Activated CD4-positive, CD25-positive, alpha-beta regulatory T cell (primary cell): ENCODE measurements at places on chromosomes 1 and 21.

GRCh38 chr1:29232387-29232786 lies 1.7 kb upstream of the MECR start:
- no peak for DNase-seq

GRCh38 chr1:114154146-114154962 lies 685 bp upstream of the SYT6 start:
- DNase-seq = no peak

- no peak for DNase-seq
Measured at GRCh38 chr1:14820295-14821085, 222.0 kb downstream of the KAZN start.

GRCh38 chr21:36610201-36610600 lies 88.7 kb upstream of the SIM2 start:
- no peak for DNase-seq

- no peak for DNase-seq
Measured at GRCh38 chr1:228120351-228120750, 11.3 kb upstream of the MRPL55 start.

GRCh38 chr1:222557148-222557547 lies 9.2 kb upstream of the HHIPL2 start:
- no peak for DNase-seq

GRCh38 chr1:117295001-117295400 lies 72.2 kb upstream of the MAN1A2 start:
- DNase-seq = no peak

- DNase-seq = no peak
Measured at GRCh38 chr1:44114098-44114497, 4.5 kb upstream of the KLF17 start.

DNA sequence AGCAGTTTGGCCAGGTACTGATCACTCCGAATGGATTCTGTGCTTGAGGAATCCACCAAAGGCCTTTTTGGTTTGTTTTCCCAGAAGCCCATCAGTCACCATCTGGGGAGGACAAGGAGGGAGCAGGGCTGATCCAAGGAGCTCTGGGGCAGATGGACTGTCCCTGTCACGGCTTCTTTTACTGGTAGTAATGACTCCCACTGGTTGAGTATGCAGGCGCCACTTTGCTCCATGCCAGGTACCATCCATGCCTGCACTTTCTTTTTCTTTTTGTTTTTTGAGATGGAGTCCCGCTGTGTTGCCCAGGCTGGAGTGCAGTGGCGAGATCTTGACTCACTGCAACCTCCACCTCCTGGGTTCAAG lies 101.7 kb downstream of the UBIAD1 start:
- no peak for DNase-seq

- DNase-seq = no peak
Measured at GRCh38 chr1:238562341-238562740, 671.6 kb upstream of the ZP4 start.

DNA sequence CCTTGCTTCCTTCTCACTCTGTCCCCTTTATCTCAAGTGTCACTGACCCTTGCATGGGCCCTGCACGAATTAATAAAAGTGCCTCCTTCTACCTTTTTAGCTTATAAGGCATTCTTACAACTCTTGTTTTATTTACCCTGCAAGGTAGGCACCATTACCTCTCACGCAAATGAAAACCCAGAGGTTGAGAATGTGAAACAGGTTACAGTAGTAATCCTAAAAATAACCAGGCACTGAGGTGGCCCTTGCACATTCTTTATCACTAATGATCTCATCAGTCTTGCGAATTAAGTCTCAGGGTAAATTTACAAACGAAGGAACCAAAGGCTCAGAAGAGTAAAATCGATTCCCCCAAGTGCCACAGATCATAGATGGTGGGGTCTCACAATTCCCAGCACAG lies 3.7 kb downstream of the GLIS1 start:
- no peak for DNase-seq

GRCh38 chr1:77406661-77407060 lies 124.8 kb downstream of the AK5 start:
- no peak for DNase-seq

- no peak for DNase-seq
Measured at GRCh38 chr1:225926551-225927113, 2.6 kb upstream of the PYCR2 start.

DNA sequence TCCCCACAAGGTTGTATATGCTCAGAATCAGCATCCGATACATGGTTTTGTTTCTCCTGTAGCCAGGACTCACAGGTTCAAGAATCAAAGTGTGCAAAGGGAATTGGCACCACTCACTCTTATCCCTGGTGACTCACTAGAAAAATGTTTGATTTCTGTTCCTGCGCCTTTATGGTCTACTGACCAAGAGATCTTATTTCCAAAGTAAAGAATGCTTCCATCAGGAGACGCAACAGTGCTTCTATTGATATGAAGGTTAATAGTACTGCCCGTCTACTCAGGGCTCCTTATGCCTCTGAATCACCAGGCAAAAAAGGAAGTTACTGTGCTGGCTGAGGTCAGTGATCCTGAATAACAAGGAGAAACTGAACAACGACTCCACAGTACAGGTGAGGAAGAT lies 1392.0 kb upstream of the PRMT6 start:
- no peak for DNase-seq

- no peak for DNase-seq
Measured at GRCh38 chr1:198423673-198424072, 116.8 kb downstream of the ATP6V1G3 start.

GRCh38 chr1:243638186-243638585 lies 211.9 kb downstream of the AKT3 start:
- DNase-seq = no peak

DNA sequence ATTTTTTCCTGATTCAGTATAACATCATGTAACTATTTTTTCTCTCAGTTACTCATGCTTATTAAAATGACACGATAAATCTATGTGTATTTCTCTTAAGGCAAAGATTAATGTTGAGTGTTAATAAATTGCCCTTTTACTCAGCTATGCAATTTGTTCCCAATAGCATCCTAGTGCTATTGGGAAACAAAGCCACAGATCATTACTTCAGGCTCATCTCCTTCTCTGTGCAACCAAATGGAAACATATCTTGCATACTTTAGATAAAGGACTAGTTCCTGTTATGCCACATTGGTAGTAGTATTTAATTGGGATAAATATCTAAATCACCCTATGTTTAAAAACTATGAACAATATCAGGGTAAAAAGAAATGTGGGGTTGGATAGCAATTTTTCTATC lies 106.2 kb downstream of the PLPPR4 start:
- no peak for DNase-seq

DNA sequence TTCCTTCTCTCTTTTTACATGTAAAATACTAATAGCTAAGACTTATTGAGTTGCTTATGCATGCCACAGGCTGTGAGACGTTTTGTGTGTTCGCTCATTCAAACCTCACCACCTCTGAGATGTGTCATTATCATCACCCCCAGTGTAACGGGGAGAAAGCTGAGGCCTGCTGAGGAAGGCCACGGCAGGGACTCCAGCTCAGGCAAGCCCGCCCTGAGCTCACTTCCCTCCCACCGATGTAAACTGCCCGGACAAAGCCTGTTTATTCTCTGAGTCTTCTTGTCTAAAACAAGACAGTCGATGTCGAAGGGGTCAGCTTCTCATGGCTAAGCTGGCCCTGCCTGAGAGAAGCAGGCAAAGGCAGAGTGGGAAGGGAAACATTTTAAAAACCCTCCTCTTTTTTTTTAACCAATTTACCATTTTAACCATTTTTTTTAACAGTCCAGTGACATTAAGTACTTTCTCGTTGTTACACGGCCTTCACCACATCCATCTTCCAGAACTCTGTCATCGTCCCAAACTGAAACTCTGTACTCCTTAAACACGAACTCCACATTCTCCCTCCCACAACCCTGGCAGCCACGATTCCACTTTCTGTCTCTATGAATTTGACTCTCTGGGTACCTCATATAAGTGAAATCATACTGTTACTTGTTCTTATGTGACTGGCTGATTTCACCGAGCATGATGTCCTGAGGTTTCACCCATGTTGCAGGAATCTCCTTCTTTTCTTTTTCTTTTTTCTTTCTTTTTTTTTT lies 204.8 kb upstream of the GALNT2 start:
- DNase-seq = no peak

DNA sequence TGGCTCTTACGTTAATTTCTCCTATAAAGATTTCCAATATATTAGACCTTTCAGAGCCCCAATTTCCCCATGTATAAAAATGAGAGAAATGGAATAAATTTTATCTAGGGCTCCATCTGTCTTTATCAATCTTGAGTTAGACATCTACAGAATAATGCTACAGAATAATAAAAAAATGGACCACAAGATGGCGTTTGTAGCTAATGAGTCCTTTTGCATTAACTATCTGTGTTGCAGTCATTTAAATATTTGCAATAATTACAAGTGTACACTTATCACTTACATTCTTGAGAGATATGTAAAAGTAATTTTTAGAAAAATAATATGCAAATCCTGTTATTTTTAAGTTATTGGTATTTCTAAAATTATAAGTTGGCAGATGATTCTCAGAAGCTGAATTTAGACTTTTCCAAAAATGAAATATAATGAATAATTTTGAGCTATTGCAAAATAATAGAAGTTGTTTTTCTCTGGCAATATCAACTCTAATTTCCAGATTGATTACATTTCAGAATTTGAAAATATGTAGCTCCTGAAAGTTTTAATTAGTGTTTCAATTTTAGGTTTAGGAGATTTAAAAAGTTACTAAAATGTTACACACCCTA lies 87.7 kb downstream of the SNX7 start:
- DNase-seq = no peak

DNA sequence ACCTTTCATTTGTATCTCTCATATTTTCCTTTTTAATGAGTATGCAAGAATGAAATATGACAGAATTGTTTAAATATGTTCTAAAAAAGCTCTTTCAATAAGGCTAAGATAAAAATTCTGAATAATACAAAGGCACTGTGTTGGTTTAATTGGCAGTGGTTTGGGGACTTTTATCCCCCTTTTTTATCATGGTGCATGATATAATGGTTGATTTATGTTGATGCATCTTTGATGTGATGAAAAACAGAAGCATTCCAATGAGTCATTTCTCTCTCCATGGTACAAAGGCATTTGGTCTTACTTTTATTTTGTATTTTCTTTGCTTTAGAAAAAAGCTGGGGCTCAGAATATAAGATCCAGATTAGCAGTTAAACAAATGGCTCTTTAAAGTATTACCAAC lies 127.2 kb upstream of the GREM2 start:
- no peak for DNase-seq

DNA sequence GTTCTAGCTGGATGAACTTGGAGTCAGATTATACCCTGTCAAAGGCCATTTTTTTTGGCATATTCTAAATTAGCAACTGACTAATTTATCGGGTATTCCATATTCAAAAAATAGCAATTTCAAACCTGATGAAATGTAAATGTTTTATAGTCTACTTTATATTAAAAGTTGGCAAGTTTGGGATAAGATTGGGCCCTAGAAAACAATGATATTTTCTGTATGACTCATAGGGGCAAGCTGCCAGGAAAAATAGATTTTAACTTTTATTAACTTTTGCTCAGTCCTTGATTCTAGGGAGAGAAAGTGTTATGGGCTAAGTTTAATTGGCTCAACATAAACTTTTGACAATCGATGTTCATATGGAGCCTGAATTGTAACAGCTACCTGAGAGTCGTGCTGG lies 576.9 kb upstream of the B3GALT2 start:
- no peak for DNase-seq

DNA sequence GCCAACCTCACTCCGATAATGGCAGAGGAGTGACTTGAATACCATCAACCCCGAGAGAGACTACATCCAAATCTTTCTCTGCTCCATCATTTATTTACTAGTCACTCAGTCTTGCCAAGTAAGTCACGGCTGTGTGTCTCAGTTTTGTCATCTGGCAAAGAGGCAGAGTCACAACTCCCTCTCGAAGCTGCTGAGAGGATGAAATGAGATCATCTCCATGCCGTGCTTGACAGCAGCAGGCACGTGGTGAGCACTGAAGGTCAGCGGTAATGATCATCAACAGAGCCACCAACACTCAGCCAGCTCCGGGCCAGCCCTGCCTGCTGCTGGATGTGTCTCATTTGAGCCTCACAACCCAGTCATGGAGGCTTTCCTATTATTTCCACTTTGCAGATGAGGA lies 19.9 kb downstream of the ALDH4A1 start:
- DNase-seq = no peak

DNA sequence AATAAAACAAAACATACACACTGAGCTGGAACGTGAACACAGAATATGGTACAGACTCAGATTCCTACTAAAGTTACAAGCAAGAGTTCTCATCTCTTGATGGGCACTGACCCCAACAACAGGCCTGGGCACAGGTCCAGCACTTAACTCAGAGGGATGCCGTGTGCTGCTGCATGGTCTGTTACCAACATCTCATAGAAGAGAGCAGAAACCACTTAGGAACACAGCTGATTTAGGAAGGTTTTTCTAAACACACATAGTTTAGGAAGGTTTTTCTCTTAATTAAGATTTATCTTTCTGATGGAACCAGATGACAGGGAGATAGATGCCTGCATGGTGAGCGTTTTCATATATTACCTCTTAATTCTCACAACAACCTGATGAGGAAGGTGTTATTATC lies 1.5 kb downstream of the GCLM start:
- no peak for DNase-seq

DNA sequence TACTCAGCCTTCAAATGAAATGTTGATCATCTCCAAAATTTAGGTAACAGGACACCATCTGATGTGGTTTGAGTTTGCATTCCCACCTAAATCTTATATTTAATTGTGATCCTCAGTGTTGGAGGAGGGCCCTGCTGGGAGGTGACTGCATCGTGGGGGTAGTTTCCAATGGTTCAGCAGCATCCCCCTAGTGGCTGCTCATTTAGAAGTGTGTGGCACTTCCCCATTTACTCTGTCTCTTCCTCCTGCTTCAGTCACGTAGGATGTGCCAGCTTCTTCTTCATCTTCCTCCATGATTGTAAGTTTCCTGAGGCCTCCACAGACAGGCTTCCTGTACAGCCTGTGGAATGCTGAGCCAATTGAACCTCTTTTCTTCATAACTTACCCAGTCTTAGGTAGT lies 731.2 kb downstream of the USP25 start:
- DNase-seq = no peak

GRCh38 chr1:212794561-212795014 lies 2.9 kb downstream of the TATDN3 start:
- no peak for DNase-seq

- no peak for DNase-seq
Measured at GRCh38 chr1:245099401-245099800, 55.4 kb upstream of the KIF26B start.

GRCh38 chr1:54564312-54565112 lies 16.5 kb downstream of the ACOT11 start:
- no peak for DNase-seq

- no peak for DNase-seq
Measured at GRCh38 chr1:2385606-2386280, 5.6 kb downstream of the MORN1 start.

DNA sequence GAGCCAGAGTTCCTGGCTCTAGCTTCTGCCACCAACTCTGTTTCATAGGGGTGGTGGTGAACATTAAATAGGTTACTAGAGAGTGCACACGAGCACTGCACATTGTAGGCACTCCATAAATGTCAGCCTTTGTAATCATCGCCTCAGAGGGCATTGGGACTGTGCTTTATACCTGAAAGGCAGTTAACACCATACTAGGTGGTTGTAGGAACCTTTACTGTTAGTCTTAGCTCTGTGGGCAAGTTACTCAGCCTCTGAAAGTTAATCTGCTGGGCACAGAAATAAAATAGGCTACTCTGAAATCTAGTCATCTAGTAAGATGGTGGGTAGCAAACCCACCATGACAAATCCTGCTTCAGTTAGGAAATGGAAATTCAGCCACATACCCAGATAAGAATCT lies 37.6 kb downstream of the ARID1A start:
- no peak for DNase-seq

GRCh38 chr1:237471377-237471776 lies 419.3 kb downstream of the ZP4 start:
- no peak for DNase-seq

GRCh38 chr1:175385316-175385715 lies 192.7 kb upstream of the KIAA0040 start:
- no peak for DNase-seq
